Motor neuron (in vitro differentiated cells): ENCODE measurements at places on chromosomes 12 and 14.

DNA sequence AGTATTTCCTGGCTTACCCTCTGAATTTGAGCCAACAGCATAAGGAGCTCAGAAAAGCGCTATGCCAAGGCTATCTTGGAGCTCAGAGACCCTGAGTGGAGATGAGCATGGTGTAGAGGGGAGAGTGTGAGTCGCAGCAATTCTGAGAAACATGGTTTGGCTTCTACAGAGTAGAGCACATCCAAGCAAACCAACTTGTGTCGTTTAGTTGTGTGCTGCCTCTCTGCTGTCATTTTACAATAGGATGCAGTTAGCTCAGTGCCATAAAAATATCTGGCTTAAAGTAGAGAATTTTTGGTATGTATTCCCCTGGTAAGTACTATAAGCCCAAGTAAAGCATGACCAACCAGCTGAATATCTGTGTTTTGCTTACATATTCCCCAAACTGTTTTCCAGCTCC is 249.2 kb downstream of the TRHDE start:
- ATAC-seq = no peak

DNA sequence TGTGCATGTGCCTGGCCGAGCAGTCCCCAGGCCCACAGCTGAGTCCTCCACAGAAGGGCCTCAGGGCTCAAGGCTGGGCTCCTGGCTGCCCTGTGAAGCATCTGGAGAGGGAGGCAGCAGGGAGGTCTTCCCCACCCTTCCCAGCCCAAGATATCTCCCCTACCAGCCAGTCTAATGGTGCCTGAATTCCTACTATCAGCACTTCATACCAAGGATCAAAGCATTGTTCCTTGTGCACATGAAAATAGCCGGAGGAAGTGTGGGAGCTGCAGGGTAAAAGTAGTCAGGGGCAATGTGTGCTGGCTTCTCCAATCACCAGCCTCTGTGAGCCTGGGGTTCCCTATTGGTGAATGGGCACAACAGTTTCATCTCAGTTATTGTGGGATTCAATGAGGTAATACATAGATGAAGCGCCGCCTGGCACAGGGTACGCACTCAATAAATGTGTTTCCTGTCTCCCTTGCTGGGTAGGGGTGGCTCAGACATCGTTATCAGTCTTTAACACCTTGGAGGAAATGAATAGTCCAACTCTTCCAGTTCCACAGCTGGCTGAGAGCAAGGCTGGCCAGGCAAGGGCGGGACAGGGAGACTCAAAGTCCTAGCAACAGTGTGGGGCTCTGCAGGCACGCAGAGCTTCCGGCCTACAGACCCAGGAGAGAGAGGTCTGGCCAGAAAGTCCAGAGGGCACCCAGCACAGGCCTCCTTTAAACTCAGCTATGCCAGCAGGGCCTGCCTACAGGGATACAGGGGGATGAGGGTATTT is 39.1 kb upstream of the PNMA1 start:
- ATAC-seq = peak; percentile 0

- ATAC-seq = no peak
Observed at GRCh38 chr14:72098210-72098609, 166.0 kb downstream of the RGS6 start.

GRCh38 chr14:92495027-92495426 is 18.6 kb upstream of the RIN3 start:
- no peak for ATAC-seq

DNA sequence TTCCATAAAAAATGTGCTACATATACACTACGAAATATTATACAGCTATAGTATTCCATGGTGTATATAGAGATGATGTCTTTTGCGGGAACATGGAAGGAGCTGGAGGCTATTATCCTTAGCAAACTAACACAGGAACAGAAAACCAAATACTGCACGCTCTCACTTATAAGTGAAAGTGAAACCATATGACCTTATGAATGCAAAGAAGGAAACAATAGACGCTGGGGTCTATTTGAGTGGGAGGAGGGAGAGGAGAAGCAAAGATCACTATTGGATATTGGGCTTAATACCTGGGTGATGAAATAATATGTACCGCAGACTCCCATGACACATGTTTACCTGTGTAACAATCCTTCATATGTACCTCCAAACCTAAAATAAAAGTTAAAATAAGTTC is 142.8 kb downstream of the LRFN5 start:
- peak; percentile 81 for ATAC-seq

DNA sequence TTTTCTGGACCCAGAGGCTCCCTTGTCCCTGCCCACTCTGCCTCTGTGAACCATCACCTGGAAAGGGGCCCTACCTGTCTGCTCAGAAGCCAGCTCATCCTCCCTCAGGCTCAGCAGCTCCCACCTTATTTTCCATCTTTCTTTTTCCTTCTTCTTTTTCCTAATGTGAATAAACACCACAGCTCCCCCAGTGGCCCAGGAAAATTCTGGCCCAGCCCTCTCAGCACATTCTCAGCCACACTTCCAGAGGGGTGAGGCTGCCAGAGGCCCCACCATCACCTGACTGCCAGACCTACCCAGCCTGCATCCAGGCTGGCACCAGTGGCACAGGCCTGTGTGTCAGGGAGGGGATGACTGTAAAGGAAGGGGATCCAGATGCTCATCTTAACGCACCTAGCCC is 23.0 kb downstream of the ZFHX2 start:
- no peak for ATAC-seq

- ATAC-seq = no peak
Observed at GRCh38 chr12:7319930-7320329, 16.1 kb downstream of the ACSM4 start.

DNA sequence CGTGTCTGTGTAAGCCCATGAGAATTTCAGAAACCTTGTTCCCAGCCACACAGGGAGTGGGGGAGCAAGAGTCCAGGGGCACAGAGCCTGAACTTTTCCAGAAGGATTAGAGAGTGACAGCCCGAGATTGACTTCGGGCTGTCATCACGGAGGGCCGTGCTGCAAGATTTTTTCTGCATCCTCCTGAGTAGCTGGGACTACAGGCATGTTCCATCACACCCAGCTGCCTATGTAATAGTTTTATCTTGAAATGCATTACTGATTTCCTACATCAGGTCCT is 14.4 kb downstream of the EVL start:
- no peak for ATAC-seq

DNA sequence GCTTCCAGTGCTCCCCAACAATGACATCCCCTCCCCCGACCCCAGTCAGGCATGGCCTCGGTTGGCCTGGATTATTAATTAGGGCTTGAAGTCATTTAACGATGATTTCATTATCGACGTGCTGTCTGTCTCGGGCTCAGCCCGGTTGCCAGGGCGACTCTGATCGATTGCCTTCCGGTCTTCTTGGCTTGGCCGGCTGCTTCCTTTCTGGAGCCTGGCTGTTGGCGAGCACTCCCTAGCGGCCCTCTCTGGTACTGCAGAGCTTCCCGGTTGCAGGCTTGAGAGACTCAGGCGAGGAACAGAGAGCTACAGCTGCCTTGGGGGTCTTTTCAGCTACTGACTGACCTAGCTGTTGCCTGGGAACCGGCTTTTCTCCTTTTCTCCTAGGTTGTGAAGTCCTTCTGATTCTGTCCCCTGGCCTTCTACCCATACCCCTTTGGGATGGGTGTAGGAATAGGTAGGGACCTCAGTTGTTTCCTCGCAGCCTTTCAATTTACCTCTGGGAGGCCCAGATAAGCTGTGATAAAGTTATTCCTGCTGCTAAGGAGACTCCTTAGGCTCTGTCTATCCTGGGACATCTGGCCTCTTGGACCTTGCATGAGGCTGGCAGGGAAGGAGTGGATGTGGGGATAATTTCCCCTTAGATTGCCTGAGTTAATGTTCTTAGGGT is 5.5 kb upstream of the CISTR start:
- ATAC-seq = peak; percentile 80

- no peak for ATAC-seq
Observed at GRCh38 chr14:81366884-81367283, 33.2 kb downstream of the STON2 start.

DNA sequence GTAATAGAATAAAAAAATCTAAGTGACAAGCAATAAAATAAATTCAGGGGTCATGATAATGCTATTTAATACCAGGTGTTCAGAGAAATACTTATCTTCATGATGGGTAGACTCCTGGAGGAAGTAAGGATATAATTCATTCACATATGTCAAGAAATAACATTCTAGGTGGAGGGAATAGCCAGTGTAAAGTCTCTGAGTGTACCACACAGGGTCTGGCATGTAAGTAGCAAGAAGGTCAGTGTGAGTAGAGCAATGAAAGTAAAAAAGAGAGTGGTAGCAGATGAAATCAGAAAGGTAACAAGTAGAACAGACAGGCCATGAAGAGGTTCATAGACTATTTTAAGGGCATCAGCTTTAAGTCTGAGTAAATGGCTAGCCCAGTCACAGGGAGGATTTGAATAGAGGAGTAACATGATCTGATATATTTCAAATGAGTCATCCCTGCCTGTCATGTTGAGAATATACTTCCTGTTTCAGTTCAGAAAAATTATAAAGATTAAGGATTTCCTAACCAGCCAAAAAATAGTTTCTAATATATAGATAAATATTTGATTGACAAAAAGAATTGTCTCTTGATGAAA is 519.9 kb downstream of the C12orf50 start:
- ATAC-seq = peak; percentile 36

- no peak for ATAC-seq
Observed at GRCh38 chr12:130933269-130933995, 20.3 kb upstream of the ADGRD1 start.

DNA sequence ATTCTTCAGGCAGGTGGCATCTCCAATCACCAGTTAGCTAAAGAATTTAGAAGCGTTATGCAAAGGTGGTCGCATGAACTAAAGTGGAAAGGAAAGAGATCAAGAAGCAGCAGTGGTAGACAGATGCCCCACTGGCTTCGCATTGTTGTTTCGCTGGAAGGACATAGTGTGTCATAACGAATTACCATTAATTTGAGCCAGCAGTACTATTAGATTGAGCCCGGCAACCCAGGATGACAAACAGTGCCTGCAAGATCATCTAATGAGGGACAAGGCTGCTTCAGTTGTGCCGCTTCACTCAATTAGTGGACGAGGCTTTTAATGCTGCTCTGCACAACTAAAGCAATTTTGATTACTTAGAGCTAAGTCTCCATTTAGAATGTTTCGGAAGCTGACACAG is 274.5 kb upstream of the SOX5 start:
- ATAC-seq = no peak

GRCh38 chr14:54947230-54947629 is 44.6 kb upstream of the GCH1 start:
- no peak for ATAC-seq

DNA sequence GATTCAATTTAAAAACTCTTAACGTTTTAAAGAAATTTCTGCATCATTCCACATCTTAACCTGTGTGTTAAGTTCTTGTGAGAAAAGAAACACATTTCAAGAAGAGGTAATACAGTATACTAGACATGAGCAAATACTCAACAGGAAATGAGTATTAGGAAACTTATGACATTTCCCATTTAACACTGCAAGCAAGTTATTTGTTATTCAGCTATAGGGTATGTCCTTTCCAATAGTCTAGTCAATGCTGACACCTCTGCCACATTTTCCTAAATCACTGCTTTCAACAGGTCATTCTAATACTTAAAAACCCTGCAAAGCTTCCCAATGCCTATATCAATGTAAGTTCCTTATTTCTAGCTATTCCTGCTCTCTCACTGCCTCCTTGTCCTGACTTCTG is 93.1 kb downstream of the DDHD1 start:
- no peak for ATAC-seq

- no peak for ATAC-seq
Observed at GRCh38 chr12:122124370-122124769, 45.8 kb downstream of the MLXIP start.

DNA sequence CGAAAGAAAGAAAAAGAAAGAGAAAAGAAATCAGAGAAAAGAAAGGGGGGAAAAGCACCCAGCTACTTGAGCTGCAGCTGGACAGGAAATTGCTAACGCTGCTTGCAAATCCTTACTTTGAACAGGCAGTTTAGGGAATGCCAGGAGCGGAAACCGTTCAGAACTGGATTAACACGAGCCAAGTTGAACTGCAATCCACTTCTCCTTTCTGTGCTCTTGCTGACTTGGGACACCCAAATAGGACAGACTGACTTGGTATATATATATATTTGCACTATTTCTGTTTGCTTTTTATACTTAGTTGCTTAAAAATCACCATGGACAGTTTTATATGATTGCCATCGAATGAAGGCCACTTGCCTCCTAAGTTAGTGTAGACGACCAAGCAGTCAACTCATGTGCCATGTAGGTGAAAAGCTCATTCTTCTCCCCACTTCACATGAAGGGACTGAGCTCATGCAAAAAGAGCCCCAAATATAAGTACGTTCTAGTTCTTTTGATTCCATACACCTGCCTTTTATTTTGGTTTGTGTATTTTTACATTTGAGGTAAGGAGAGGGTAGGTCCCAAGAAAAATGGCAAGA is 5.5 kb downstream of the DUSP6 start:
- ATAC-seq = no peak

DNA sequence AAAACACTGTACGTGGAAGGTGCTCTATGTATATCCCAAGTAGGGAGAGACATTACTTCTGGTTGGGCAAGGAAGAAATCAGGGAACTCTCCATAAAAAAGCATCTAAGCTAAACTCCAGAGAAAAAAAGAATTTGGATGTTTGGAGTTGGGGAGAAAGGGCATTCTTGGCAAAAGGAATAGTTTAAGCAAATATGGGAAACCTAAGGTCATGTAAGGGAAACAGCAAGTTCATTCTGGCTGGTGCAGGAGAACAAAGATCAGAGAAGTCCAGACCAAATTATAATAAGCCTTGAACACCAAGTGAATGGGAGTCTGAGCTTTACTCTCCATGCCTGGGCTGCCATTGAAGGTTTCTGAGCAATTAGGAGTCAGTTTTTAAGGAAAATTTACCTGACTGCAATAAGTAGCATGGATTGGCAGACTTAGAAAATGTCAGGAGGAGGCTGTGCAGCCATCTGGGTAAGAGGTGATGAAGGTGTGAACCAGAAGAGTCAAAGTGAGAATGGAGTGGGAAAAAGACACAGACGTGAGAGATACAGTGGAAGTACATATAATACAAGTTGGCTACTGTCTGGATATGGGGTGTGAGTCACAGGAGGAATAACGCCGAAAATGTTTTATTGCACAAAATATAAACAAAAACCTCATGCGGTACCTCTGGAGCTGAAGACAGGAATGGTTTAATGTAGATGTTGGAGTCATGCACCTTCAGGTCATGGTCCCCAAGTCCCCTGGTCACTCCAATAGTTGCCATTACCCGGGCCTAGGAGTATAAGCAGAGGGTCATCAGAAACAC is 222.6 kb downstream of the MON2 start:
- ATAC-seq = no peak
